ENCODE measurements at places on chromosomes 7 and 10.

DNA sequence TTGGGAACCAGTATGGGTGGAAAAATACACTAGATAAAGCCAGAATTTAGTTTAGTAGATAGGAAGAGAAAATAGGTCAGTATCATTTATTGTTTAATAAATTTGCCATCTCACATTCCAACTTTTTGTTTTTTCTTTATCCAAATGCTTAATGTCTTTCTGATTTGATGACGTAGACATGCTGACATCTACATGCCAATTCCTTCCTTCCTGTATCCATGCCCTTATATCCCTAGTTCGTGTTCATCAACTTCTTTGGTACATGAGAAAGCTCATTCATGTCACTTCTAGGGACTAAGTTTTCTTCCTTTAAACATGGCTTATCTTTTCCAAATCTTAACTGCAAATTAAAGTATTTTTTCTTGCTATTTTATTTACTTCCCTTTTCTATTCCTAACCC is 30.5 kb upstream of the ING3 start:
- no peak for DNase-seq

GRCh38 chr7:133071506-133071905 is 10.4 kb downstream of the CHCHD3 start:
- DNase-seq: no peak

GRCh38 chr10:42866115-42866995 is 83.8 kb downstream of the BMS1 start:
- DNase-seq: peak; percentile 49

DNA sequence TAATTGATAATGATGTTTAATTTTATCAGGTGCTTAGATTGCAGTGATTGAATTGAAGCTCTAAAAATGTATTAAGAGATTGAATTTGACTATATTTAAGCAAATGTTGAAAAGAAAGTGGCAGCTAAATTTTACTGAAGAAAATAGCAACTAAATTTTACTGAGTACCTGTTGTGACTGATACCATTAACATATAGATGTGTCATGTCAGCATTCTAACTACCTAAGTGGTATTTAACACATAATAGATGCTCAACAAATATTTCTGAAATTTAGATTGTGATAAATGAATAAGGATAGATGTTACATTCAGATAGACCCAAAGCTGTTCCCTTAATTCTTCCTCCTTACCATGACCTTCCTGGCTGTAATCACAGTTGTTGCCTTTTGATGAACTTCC is 350.9 kb upstream of the VWC2 start:
- DNase-seq: no peak

DNA sequence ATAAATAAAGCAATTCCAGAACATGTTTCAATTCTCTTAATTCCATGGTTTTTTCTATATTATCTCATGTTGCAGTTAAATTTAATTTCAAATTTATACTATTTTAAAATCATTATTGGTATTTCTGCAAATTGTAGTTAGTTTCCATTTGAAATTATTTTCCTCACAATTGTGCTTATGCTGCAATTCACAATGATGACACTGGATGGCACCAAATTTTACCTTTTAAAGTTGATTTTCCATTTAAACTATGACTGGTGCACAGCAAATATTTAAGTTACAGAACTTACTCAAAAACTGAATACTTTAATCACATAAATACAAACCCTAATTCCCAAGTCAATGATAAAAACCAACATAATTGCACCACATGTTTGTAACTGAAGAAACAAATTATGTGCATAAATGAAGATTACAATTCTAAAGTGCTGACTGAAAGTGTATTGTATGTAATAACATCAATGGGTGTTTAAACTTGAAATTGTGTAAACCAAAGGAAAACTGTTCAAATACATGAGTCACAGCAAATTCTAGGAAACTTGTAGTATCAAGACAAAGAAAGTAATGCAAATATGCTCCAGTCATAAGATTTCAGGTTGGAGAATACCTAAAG is 75.3 kb upstream of the AASS start:
- no peak for DNase-seq

- no peak for DNase-seq
Measured at GRCh38 chr7:22861576-22861975, 38.9 kb upstream of the TOMM7 start.

DNA sequence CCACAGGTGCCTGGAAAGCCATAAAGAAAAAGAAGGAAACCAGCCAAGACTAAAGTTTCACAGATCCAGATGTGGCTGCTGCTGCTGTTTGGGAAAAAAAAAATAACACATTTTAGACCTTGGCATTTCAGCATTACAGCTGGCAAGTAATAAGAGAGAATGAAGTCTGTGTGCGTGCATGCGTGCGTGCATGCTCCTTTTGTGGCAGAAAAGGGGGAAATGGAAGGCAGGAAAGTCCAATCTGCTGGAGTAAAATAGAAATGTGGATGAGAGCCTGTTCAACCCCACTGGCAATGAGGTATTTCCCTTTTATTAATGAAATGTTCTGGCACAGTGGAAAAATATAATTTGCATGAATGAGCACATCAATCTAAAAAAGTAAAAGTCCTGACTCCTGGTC is 137.0 kb upstream of the SEMA3A start:
- DNase-seq: no peak

GRCh38 chr7:143085109-143085508 is 33.0 kb downstream of the OR6V1 start:
- DNase-seq: no peak

- no peak for DNase-seq
Measured at GRCh38 chr7:12643001-12643643, 44.3 kb upstream of the ARL4A start.

DNA sequence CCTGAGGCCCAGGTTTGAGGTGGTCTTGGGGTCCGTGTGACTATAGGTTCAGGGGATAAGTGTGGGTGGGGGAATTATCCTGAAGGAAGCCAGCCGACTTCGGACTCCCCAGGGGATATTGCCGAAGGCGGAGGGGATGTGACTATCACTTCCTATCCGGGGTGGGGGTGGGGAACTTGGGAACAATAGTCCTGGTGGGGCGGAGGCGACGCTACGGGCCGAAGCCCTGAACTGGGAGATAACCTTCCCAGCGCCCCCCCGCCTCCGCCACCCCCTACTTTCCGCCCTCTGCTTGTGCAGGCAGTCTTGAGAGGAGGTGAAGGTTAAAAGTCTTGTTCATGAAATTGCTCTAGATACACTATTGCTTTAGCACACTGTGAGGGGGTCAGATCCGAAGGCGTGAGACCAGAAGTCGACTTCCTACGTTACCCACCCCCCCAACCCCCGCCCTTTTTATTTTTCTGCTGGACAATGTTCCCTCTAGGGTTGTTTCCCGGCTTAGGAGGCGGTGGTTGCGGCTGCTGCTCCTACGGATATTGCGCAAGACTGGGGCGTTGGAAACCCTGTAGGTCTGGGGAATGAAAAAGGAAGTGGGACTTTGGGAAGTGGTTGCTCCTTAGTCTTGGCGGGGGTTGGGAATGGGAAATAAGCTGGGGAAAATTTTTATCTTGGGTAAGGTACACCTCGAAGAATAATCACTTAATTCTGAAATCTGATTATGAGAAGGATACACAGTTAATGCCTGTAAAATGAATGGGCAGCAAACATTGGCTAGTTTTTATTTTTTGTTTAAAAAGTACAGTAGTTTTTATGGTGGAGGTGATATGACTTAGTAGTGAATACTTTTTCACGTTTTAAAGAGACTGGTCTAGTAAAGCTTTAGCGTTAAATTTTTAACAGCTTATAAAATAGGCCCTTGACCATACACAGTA is 1.5 kb downstream of the PTPN12 start:
- DNase-seq: no peak

DNA sequence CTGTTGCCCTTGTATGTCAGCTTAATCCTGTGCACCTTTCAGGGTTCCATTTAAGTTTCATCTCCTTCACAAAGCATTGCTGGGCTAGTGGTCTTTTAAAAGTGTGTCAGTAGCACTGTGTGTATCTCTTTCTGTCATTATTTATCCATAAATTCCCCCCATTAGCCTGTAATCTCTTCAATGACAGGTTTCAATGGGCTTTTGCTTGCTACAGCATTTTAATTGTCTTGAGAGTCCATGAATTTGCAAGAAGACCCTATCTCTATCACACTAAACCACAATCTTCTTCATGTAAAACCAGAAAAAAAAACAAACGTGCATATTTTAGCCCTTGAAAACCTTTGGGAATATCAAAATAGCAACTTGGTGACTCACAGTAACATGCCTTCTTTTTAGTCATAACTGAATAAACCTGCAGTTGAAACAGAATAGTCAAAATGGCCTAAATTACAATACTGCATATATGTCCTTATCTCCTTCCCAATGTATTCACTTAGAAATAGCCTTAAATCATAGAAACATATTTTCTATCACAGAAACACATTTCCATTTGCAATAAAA is 118.6 kb downstream of the PON1 start:
- DNase-seq: no peak

DNA sequence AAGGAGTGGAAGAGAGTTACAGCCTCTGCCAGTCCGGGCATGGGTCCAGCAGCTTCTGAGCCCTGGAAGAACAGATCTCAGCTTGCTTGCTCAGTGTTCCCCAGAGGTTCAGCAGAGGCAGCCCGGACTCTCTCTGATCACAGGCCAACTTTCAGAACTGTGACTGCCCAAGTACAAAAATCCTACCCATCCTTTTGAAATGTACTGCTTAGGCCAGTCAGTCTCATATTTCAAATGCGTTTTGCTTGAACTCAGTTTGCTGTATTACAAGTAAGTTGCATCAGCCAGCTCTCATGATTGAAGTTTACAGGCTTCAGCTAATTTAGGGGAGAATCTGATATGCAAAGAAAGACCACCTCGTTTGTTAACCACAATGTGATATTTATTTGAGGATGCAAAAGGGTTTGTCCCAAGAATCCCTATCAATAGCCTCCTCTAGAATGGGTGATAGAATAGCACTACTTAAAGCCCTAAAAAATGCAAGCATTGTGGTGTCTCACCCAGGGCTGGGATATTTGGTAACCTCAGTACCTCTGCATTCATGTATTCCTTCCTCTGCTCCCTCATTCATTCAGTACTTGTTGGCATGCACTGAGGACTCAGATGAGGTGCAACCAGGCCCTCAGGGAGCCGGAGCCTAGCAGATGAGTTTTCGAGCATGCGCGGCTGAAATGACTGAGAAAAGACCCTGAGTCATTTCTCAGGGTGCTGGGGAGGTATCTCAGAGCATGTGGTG is 7.0 kb downstream of the AIMP2 start:
- no peak for DNase-seq

GRCh38 chr7:11786186-11786585 is 45.8 kb downstream of the THSD7A start:
- no peak for DNase-seq

All from CD4-positive, alpha-beta T cell treated with Interleukin-17A for 1 hour (primary cell).